ENCODE measurements at places on chromosomes 2 and 18.

DNA sequence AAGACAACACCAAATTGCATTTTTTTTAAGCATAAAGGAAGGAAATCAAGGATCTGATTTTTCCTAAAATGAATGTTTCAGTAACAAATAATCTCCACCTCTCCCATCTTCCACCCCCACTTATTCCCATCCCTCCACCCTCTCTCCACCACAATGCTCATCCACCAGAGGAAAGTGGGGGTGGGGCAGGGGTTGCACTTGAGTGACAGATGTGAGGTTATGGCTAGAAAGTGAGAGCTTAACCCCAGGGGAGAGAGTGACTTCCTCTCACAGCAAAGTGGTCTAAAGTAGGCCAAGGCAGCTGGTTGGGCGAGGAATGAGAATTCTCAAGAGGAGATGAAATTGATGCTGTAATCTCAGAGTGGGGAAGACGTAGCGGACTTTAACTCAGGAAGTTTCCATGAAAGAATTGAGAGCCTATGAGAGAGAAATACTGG is 104.7 kb downstream of the HNRNPLL start:
- DNase-seq = peak; percentile 47

DNA sequence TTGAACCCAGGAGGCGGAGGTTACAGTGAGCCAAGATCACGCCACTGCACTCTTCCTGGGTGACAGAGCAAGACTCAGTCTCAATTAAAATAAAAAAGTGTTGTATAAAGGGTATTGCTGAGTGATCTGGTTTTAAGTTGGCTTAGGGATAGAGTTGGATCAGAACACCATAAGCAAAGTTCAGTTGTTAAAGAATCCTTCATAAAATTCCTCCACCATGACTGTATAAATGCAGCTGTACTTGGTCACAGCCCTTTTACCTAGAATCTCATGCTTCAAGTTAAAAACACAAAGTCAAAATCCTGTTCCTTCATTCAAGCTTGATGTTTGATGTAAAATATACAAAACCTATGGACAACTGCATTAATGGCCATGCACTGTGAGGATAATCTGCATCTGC is 33.4 kb upstream of the PNO1 start:
- DNase-seq = no peak

GRCh38 chr18:68083131-68083530 is 566.6 kb upstream of the DSEL start:
- DNase-seq = no peak

DNA sequence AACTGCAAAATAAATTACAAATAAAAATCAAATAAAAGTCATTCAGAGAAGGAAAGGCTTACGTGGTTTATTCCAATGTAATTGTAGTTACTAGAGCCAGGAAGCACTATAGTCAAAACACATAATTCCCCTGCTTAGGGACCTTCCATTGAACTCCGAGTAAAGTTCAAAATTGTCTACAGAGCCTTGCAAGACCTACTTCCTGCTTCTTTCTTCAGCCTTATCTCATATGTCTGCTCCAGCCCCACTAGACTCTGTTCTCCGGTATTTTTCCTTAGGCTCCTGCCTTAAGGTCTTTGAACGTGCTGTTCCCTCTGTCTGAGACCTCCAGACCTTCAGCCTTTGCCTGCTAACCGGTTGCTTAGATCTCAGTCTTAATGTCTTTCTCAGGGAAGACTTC is 104.3 kb downstream of the ARL6IP6 start:
- no peak for DNase-seq

DNA sequence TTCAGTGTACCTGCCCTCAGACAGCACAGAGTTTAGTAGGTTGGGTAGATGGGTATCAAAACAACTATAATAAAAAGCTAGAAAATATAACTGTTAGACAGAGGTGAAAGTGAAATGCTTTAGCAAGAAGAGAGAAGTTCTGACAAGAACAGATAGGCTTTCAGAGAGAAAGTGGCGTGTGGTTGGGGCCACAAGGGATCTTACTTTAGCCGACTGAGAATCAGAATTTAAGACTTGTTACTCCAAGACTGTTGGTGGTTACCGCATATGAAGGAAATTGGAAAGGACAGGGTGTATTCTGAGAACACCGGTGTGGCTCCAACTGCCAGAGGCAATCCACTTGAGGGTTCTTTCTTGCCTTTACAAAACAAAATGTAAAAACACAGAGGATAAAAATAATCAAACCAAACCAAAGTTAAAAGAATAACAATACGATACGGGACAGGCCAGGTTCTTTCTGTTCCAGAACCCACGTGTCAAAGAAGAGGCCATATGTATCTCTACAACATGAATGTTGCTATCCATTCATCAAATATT is 44.4 kb upstream of the AGPS start:
- DNase-seq = no peak

GRCh38 chr2:216770050-216770449 is 74.7 kb upstream of the IGFBP5 start:
- no peak for DNase-seq

DNA sequence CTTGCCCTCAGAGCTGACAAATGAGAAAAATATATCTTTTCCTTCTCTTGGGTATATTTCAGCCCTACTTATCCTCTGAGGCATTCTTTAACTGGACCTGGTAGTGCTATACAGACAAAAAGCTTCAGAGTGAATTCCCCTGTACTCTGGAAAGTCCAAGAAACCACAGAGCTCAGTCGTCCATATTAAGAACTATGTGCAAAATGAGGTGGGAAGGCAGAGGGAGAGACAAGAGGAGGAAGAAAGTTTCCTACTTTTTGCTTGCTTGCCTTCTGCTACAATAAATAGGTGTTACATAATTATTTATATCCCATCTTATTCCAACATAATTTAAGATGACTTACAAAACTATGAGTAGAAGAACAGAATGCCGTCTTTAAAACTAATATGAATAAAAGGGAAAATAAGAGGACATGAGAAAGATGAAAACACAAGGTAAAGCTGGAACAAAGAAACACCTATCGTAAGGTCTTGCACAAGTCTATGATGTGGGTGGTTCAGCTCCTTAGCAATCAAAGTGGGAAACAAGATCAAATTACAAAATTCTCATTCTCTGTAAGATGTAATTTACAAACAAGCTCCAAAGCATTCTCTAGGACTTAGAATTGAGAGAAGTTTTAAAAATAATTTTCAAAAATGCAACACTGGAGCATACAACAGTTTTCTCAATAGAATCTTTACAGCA is 97.9 kb downstream of the BAZ2B start:
- no peak for DNase-seq

GRCh38 chr2:205270689-205271088 is 411.6 kb upstream of the NRP2 start:
- no peak for DNase-seq
